ENCODE measurements at places on chromosomes 11 and 22.

DNA sequence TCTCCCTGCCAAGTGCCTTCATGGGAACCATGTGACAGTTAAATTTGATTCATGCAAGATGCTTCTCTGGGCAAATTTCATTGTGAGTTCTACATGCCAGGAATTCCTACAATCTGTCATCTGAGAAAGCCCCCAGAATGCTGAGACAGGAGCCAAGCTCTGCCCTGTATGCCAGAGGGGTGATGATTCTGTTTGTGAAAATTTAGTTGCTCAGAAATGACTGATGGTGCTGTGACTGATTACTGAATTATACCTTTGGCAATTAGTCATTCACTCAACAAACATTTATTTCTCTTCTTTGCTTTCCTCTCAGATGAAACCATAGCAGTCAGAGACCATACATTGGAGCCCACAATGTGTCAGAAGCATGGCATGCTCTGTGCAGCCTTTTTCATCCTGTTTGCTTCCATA is 69.0 kb upstream of the ZBED5 start:
- no peak for DNase-seq

GRCh38 chr22:24155627-24156140 is 25.6 kb upstream of the SUSD2 start:
- no peak for DNase-seq

GRCh38 chr22:35685731-35686130 is 31.9 kb upstream of the APOL5 start:
- DNase-seq: no peak

- DNase-seq: no peak
These were observed 287.0 kb downstream of the FAT3 start for GRCh38 chr11:92511522-92512203.

DNA sequence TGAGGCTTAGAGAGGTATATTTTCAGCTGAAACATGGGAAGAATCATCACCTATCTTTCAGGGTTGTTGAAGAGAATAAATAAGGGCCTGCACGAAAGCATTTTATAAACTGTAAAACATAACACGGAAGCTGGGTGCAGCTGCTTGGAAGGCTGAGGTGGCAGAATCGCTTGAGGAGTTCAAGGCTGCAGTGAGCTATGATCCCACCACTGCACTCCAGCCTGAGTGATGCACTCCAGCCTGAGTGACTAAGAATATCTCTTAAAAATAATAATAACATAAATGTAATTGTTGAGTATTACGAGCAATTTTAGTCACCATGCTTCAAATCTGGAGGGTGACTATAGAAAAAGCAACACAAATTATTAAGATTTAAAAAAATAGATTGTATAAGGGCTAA is 16.3 kb downstream of the RBFOX2 start:
- DNase-seq: no peak

- DNase-seq: no peak
These were observed 12.5 kb upstream of the CHST1 start for GRCh38 chr11:45677770-45678512.

DNA sequence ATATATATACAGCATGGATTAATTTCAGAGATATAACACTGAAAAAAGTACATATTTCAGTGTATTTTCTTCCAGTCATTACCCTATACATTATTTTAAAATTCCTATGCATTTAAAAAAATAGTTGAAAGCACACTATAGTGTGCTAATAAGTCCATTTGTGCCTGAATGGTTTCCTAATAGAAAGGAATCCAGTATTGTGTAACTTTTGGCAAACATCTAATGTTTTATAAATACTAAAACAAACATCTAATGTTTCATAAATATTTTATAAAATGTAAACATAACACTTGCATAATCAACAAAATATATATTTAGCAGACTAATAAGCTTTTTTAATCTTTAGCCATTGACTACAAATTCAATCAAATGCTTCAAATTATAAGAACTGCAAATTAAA is 126.6 kb upstream of the FIBIN start:
- DNase-seq: no peak

GRCh38 chr11:113057038-113057437 is 95.8 kb downstream of the NCAM1 start:
- DNase-seq: no peak

DNA sequence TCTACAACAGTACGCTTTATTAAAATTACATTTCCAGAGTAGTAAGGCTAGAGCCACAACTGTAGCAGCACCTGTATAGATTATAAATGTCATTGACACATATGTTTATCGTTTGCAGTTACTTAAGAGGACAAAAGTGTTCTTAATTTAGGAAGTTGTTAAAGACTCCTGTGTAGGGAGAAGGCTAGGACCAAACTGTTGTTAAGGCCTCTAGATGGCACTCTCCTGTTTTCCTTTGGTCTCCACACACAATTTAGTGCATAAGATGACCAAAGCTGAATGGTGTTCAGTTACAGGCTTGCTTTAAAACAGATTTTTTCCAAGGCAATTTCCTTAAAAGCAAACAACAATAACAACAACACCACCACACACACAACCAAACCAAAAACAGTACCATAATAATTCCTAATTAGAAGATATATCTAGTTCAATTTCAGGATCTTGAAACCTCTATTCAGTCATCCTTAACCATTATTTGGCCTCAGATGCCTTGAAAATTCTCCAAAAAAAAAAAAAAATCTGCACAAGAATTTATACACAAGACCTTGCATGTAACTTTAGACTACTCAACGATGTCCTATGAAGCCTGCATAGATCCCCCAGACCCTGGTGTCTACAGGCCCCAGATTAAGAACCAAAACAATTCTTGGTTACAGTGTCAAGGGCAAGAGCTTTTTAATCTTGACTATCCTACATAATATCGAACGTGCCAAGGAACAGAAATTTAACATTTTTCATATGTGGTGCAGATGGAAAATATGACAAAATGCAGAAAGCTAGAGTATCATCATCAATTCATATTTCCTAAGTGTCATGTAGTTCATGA is 42.6 kb upstream of the APOA1 start:
- DNase-seq: no peak

All from GOT3 (cell line).